A549 treated with DMSO at 1 μM for 4 hours (cell line): ENCODE measurements at places on chromosomes 2 and 18. TPM values are rescaled to one million over a fixed set of nuclear protein-coding genes. Genes with fewer than 3 reads are reported as not detected.

Gene KIF5C
- total RNA-seq: 0.29 to 0.60 TPM (median 0.36 TPM) in 5 replicates

Gene OR6B2
- not detected in 5 replicates for total RNA-seq

Gene COL4A3
- 0.40 to 1.0 TPM (median 0.72 TPM) in 5 replicates for total RNA-seq

Gene IMMT
- 108 to 126 TPM (median 117 TPM) in 5 replicates for total RNA-seq

Gene FHOD3
- 2.3 to 2.8 TPM (median 2.4 TPM) in 5 replicates for total RNA-seq

Gene VWA3B
- total RNA-seq: 0.10 TPM in 1 of 5 replicates, not detected in the others

Gene TSPYL6
- total RNA-seq: not detected in 5 replicates

Gene IL36B
- 0.15 to 0.25 TPM (median 0.24 TPM) in 3 of 5 replicates, not detected in the others for total RNA-seq

Gene UGT1A4
- 0.07 TPM in 1 of 5 replicates, not detected in the others for total RNA-seq

Gene COL4A4
- 0.89 to 2.7 TPM (median 1.9 TPM) in 5 replicates for total RNA-seq
